ENCODE measurements at places on chromosomes 5 and 9.

- no peak for DNase-seq
These were observed 109.0 kb downstream of the VAV2 start for GRCh38 chr9:133882849-133883755.

- DNase-seq: no peak
These were observed 369.0 kb upstream of the IRX4 start for GRCh38 chr5:2251751-2252150.

DNA sequence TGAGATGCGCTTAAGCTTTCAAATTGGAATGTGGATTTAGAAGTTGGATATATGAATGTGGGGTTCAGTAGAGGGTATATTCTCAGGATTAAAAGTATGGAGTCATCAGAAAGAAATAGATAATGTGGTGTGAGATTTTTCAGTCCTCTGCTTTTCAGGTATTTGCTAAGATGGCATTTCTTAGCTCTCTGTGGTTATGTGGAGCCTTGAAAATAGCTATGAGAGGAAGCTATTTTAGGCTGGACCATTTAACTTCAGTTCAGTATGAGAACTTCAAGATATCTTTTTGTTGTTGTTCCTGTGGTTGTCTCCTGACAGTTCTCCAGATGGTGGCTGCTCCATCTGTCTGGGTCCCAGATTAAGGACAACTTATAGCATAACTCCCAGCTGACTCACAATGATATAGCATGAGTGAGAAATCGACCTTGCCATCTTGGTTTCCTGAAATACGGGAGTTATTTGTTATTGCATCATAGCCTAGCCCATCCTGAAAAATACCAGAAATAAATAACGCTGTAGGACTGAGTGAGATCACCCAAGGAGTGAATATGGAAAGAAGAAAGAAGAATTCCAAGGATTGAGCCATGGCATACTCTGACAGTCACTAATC lies 461.5 kb downstream of the ANXA1 start:
- no peak for DNase-seq

DNA sequence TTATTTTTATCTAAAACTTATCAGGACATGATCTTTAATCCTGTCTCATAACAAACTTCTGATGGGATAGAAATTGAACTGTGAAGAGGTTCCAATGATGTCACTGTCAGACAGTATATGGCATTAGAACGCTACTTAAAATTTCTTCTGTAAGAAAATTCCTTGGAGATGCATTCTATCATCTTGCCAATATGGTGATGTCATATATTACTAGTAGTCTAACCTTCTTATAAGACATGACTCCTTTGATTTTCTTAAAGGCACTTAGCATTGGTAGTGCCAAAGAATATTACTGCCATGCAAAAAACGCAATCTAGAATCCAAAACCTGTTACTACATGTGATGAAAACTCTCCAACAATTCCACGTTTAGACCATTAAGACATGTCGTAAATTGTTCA lies 131.1 kb downstream of the SLC25A46 start:
- no peak for DNase-seq

DNA sequence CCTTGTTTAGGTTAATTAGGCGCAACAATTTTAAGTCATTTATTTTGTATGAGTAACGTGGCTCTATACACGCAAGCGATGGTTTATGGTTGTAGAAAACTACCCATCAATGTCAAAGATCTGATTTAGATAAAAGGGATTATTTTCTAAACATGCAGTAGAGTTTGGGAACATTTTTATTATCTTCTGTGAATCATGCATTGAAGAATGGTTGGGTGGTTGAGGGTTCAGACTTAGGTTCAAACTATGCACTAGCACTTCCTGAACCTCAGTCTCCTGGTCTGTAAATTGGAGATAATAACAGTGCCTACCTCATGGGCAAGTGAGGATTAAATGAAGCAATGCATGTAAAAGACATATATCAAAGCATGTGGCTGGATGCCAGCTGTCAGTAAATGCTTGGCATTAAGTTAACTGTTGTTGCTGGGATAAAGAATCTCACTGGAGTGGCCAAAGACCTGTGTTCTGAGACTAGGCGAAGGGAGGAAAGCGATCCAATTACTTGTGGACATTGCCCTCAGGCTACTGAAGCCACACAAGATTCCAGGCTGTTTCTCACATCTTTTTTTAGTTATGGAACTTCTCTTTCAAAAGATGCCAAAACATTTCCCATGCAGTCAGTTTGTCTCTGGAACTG lies 1.1 kb upstream of the OTULINL start:
- DNase-seq: no peak

DNA sequence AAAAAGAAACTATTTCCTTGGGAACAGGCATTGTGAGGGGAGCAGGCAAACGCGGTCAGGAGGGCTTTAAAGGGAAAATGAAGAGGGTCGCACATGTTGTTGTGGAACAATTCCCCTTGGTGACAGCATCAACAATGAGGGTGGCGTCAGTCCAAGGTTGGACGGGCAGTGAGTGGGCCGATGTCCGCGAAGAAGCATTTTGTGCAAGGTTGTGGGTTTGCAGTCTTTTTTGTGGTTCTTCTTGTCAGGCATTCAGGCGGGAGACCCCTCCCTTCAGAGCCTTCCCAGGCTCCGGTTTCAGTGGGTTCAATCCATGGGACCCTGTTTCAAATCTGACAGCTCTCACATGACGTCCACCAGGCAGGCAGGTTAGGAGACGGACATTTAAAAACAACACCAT lies 11.1 kb upstream of the SLC6A19 start:
- no peak for DNase-seq

GRCh38 chr9:29437526-29437925 lies 1864.2 kb upstream of the C9orf72 start:
- DNase-seq: no peak

- no peak for DNase-seq
These were observed 114.1 kb downstream of the MLLT3 start for GRCh38 chr9:20508242-20508641.

GRCh38 chr5:73975845-73976244 lies 349.8 kb downstream of the ARHGEF28 start:
- no peak for DNase-seq

DNA sequence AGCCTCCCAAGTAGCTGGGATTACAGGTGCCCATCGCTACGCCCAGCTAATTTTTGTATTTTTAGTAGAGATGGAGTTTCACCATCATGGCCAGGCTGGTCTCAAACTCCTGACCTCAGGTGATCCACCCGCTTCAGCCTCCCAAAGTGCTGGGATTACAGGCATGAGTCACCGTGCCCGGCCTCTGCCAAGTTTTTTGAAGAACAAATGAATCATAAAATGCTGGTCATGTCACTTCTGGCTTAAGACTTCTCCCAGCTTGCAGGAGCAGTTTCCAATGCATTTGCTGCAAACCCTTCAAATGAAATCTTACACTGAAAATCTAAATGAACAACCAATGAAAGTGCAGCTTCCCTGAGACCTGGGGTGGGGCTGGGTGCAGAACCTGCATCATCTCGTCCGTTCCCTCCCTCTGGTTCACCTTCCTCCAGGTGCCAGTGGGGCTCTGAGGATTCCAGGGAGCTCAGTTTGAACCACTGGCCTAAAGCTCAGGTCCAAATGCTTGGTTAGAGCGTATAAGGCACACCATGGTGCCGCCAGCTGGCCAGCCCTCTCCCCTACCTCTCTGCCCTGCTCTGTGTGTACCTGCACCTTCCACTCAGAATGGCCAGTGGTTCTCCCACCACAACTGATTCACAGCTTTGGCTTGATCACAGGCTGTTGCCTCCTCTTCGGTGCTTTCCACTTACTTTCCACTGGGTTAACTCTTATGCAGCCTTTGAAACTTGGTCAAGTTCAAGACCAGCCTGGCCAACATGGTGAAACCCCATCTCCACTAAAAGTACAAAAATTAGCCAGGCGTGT lies 39.8 kb upstream of the FUBP3 start:
- DNase-seq: no peak

- DNase-seq: no peak
These were observed 79.2 kb downstream of the BOD1 start for GRCh38 chr5:173537228-173537627.

GRCh38 chr9:21434202-21435014 lies 5.8 kb upstream of the IFNA1 start:
- DNase-seq: peak; percentile 44

GRCh38 chr5:175517824-175518450 lies 39.6 kb downstream of the SFXN1 start:
- DNase-seq: peak; percentile 72

DNA sequence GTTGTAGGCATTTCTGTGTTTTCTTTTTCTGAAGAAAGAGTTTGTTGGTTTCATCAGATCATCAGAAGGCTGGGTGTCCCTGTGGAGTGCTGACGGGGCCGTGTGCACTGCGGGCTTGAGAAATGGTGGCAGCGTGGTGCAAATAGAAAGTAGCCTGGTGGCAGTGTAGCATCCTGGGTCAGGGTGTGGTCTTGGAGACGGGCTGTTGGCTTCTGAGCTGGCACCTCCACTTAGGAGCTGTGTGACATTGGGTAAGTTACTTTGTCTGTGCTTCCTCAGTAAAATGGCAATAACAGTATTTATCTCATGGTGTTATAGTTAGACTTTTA lies 10.0 kb upstream of the NDST1 start:
- no peak for DNase-seq

- no peak for DNase-seq
These were observed 814.2 kb upstream of the GRAMD2B start for GRCh38 chr5:125609011-125609410.

DNA sequence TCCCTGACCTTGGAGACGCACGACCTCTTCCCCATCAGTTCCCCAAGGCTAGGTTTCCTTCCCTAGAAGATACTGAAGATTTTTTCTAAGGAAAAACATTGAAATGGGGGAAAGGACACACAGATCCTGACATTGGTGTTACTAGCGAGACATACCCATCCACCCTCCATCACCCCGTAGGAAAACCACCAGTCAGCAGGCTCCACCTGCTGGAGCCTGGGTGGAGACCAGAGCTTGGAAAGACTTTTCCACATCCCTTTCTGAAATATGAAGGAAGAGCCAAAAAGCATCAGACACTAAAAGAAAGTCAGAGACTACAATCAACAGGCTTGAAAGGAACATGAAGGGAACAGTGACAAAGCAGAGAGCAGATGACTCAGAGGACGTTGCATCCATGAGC lies 638.0 kb downstream of the IRX1 start:
- DNase-seq: no peak

GRCh38 chr9:37398464-37399025 lies 24.0 kb upstream of the GRHPR start:
- no peak for DNase-seq

GRCh38 chr5:133996683-133997252 lies 8.0 kb downstream of the VDAC1 start:
- no peak for DNase-seq

DNA sequence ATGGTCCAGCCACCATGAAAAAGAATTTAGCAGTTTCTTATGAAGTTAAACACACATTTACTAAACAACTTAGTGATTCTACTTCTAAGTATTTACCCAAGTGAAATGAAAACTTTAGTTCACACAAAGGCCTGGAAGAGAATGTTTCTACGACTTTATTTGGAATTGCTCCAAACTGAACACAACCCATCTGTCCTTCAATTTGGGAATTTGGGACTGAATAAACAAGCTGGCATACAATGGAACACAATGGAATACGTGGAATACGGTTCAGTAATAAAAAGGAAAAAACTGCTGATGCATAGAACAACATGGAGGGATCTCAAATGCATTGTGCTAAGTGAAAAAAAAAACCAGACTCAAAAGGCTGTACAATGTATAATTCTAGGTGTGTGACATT lies 44.6 kb upstream of the BASP1 start:
- no peak for DNase-seq

GRCh38 chr5:56861893-56862485 lies 46.6 kb downstream of the MAP3K1 start:
- no peak for DNase-seq

GRCh38 chr9:109248133-109248581 lies 72.7 kb downstream of the EPB41L4B start:
- no peak for DNase-seq

DNA sequence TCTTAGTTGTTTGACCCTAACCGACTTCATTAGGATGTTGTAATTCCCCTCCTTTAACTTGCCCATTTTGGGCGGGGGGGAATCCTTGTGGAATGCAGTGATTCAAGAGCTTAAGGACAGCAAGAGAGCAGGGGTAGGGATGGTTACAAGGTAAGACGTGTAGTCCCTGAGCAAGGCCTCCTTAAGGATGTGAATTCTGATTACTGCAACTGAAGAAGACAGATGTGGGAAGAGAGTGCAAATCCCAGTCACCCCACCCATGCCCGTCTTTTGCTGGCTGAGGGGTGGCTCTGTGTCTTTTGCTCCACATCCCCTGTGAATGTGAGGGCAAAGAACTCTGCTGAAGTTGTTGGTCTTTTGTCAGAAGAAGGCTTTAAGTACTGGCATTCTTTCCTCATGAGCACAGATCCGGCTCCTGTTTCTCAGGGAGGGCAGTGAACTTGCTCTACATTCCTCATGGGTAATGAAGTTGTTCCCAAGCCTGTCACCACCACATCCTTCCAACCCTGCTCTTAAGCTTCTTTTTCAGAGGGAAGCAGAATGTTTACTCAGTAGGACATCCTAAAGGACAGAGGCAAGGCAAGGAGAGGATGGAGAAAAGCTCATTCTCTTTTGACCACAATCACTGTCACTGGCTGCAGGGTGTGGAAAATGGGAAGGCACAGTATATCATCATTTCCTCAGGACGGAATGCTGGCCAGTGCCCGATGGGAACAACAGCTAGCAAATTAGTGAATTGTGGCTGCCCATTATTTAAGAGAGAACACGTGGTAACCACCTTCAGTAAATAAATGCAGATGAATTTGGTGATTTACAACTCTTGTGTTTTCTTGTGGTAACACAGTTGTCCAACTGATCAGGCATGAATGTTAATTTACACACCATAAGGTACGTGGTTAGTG lies 61.5 kb downstream of the RAI14 start:
- DNase-seq: no peak

- no peak for DNase-seq
These were observed 505 bp downstream of the C5orf34 start for GRCh38 chr5:43514471-43514815.

GRCh38 chr5:126003309-126003708 lies 419.9 kb upstream of the GRAMD2B start:
- DNase-seq: no peak

DNA sequence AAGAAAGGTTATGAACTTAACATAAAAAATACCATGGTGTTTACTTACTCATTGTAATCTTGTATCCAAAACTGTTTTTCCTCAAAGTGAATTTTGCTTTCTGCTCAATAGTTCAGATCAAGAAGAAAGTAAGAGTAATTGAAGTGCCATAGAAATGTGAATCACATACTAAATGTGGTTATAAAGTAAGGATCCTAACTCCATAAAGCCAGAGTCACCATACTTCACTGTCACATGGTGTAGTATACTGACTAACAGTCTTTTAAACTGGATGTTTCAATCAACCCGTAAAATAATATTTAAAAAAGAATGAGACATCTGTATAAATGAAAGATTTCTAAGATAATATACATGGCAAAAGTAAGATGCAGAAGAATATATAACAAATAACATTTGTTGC lies 72.1 kb downstream of the NIPBL start:
- DNase-seq: no peak
